ENCODE measurements at places on chromosomes 2 and 18.

DNA sequence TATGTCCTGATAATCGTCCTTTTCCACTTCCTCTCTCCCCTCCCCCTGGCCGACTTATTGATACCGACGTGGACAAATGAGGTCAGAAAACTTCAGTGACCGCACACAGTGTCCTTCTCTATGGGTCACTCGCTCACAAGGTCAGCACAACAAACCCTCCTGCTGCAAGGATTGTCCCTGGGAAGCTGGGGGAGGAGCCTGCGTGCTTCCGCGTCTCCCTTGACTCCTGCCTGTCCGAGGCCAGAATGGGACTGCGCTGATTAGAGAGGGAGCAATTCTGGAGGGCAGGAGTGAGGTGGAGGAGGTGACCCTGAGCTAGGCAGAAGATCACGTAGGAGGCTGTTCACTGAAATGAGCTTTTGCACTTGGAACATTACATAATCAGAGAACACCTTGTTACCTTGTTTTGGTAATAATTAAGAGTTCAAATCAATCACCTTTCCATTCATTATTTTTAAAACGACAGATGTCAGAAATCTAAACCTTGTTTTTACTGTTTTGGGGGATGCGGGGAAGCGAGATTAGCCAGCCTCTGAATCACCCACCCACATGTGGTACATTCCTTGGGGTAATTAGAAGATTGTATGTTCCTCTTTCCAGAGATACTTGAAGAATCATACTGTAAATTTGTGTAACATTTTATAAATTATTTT lies 70.6 kb downstream of the CTAGE1 start:
- no peak for DNase-seq

GRCh38 chr18:48319801-48320638 lies 89.2 kb downstream of the ZBTB7C start:
- no peak for DNase-seq

- DNase-seq: no peak
These were observed 32.5 kb upstream of the MRPS9 start for GRCh38 chr2:105005181-105005951.

- no peak for DNase-seq
These were observed 27.1 kb downstream of the CAMKMT start for GRCh38 chr2:44388877-44389276.

- DNase-seq: no peak
These were observed 53.2 kb downstream of the NYAP2 start for GRCh38 chr2:225452677-225453076.

DNA sequence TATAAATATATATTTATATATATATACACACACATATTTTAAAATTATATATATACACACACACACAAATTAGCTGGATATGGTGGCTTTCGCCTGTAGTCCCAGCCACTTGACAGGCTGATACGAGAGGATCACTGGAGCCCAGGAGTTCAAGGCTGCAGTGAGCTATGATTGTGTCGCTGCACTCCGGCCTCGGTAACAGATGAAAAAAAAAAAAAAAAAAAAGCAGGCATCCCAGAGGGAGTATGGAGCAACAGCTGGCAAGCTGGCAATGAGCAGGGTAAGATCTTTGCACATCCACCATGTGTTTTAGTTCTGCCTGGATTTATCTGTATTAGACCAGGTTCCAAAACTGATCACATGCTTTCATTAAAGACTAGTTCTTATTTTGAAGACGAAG lies 170.1 kb downstream of the MAP2 start:
- DNase-seq: peak; percentile 32

DNA sequence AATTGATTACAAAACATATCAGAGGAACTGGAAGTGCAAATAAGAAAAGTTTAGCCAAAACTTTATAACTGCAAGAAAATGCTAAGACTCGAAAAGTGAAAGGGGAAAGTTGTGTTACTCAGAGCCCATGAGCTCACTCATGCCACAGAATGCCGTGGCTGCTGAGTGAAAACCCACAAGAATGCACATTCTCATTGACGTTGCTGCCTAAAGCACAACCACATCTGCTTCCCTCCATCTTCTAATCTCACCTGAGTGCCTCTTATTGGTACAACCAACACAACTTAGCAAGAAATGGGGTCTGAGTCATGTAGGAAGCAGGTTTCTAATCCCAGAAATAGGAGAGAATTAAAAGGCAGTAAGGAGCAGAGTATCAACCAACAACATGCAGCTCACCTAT lies 259.7 kb downstream of the LNPK start:
- DNase-seq: no peak

DNA sequence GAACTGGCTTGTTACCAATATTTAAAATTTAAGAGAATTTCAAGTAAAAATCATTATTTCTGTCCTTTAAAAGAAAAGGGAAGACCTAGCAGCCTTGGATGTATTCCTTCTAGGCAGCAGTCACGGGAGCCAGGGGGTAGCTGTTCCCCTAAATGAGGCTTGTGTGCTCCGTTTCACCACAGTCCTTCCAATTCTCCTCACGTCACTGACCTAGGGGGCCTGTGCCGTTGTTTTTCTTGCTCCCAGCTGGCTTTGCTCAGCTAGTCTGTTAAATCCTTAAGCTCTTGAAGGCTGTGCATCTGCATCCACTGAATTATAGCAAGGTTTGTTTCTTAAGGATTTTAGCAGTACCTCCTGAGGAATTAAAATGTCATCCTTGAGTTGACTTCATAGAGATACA lies 9.9 kb downstream of the KLHL23 start:
- peak; percentile 92 for DNase-seq

GRCh38 chr18:24185805-24186204 lies 46.9 kb downstream of the CABYR start:
- no peak for DNase-seq

- peak; percentile 29 for DNase-seq
These were observed 50.6 kb upstream of the ITSN2 start for GRCh38 chr2:24410976-24411375.
